Kidney (tissue), 22 donors: ENCODE measurements at places on chromosomes 3 and 15. TPM values are rescaled to one million over a fixed set of nuclear protein-coding genes. Genes with fewer than 3 reads are reported as not detected.
A peak's percentile ranks its signal among the peaks of the same experiment; 100 is the strongest.

The WDR49 gene
- polyA plus RNA-seq = 0.43 TPM

The HYAL3 gene
- polyA plus RNA-seq = 3.2 TPM

The RASL12 gene
- polyA plus RNA-seq = 6.7 TPM

The PLD1 gene
- 11.2 TPM for polyA plus RNA-seq

The DOCK3 gene
- 0.49 TPM for polyA plus RNA-seq

The GOLGA6D gene
- polyA plus RNA-seq = not detected

The MEIS2 gene
- 14.7 TPM for polyA plus RNA-seq

- DNase-seq = peak; percentile 81
Measured at GRCh38 chr15:99755692-99756409, 22.6 kb upstream of the LYSMD4 start.

DNA sequence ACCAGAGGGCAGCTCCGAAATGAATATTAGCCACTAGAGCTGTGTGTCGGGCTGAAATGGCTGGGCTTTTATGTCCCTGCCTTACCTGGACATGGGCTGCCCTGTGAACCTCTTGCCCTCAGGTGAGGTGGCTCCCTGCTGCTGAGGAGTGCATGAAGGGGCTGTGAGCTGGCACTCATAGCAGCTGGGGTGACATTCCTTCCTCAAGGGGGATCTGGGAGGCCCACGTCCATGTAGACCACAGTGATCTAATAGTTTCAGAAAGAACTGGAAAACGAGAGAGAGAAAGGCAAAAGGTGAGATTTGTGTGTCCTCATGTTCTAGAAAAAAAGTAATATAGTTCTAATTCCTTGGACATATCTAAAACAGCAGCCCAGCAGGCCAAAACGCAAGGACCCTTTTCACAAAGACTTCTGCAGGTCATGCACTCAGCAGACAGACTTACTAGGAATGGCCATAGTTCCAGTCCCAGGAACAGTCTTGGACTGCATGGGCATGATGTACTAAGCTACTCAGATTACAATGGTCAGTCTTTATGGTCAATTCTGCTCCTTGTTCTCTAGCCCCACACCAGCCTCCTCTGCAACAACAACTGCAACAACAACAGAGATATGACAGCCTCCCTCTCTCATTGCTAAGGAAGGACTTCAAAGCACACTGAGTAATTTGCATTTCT, 10.8 kb upstream of the SLC24A5 start:
- no peak for DNase-seq

DNA sequence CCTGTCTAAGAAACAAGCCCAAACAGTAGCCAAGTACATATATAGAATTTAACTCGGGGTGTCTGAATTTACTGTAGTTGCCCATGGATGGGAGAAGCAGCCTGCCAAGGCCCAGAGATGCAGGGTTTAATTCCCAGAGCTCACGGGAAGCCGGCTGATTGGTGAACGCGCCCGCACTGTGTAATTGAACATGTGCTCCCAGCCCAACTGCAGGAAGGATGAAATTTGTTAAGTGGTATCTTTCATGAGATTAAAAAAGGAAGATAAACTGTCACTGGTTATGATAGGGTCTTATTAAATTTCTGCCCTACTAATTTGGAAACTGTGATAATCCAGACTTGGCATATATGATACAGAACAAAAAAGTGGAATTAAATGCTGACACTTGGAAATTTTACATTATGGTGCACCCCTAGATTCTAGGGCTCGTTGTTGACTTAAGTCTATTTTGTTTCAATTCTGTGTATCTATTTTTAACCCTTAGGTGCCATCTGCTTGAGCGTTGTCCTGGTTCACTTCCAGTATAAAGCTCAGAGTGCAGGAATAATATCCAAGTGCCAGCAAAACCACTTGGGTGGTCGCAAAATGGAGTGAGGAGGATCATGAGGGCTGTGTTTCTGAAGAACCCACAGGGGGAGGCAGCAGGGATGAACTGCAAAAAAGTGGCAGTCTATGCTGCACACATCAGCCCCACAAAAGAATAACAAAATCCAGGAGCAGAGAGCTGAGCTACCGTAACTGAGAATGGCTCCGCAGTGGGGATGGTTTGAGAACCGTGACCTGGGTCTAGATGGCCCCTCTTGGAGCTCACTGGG, 13.8 kb upstream of the TMC3 start:
- DNase-seq = no peak

DNA sequence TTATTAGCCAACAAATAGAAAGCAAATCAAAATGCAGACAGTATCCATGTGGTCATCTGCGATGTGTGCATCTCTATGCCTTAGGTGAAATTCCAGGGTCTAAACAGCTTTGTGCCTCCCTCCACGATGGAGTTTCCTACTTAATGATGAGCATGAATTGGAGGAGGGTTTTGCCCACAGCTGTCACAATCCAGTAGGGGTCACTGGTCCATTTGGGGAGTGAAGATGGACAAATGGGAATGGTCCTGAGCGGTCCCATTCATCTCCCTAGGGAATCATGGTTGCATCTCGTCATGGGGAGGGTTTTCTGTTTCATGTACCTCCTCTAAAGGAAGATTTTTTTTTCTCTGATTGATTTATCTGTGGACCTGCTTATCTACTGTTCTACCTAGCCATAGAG, 358.0 kb downstream of the PTPRG start:
- no peak for DNase-seq

GRCh38 chr3:113153499-113154107, 57.8 kb upstream of the BOC start:
- no peak for DNase-seq

DNA sequence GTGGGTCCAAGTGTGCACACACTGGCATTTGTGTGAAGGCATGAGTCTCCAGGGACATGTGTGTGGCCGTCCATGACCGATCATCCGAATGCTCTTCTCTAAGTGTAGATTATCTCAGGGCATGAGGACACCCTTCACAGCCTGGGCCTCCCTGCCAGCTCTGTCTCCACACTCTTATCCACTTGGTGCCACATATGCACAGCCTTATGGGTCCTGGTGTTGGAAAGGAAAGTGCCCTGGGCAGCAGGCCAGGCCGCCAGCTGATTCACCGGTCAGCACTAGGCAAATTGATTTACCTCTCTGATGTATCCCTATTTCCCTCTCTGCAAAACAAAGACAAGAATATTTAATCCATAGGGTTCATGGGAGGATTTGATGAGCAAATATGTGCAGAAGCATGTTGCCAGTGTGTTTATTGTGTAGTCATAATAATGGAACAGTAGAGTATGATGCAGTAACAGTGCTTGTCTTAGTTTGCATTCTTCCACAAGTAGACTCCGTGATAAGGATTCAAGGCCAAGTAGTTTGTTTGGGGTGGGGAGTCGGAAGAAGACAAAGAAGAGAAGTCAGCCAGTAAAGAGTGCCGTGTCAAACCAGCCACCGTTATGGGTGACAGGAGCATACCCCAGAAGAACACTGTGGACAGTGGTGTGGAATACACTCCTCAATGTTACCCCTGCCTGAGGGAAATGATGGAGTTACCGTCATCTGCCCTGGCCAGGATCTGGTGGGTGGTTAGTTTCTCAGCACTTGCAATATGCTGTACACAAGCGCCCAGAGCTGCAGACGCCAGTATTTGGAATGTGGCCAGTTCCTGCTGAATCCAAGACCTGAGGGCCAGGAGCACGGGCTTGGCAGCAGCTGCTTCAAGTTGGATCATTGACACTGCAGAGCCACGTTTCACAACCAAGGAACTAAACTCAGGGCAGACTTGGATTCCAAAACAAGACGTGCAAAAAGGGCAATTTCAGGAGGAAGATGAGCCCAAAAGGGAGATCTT, 85.1 kb downstream of the MTHFS start:
- no peak for DNase-seq

- no peak for DNase-seq
Measured at GRCh38 chr3:4765212-4765611, 214.0 kb upstream of the BHLHE40 start.

DNA sequence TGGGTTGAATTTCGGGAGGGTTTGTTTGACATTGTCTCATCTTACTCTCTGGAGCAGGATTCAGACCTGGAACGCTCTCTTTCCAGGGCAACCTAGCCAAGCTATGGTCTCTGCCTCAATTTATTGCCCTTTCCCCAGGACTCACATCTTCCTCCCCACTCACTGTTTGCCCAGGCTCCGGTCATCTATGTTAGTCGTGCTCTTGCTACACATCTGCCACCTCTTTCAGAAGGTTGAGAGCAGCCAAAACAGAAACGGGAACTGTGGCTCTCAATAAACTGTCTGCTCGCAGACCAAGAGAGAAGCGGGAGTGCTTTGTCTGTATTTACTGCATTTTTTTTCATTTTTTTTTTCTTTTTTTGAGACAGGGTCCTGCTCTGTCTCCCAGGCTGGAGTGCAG, 81.6 kb downstream of the ST6GAL1 start:
- no peak for DNase-seq

DNA sequence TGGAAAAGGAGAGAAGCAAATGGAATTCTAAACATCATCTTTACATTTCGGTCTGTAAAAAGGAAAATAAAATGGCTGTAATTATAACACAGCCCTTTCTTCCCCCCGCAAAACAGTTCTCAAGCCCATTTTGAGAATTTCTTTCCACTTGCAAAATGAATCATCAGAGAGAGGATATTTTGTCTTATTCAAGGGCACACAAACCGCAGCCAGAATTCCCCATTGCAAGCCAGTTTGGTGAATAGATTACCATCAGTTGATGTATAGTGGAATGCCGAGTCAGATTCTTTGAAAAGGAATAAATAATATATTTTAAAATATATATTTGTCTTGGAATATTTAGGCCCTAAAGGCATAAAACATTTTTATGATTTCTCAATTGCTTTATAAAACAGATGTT, 420.4 kb upstream of the SEMA6D start:
- no peak for DNase-seq

- DNase-seq = no peak
Measured at GRCh38 chr15:72503147-72503546, 29.0 kb downstream of the ARIH1 start.

- DNase-seq = no peak
Measured at GRCh38 chr3:52085681-52086282, 29.4 kb upstream of the DUSP7 start.

DNA sequence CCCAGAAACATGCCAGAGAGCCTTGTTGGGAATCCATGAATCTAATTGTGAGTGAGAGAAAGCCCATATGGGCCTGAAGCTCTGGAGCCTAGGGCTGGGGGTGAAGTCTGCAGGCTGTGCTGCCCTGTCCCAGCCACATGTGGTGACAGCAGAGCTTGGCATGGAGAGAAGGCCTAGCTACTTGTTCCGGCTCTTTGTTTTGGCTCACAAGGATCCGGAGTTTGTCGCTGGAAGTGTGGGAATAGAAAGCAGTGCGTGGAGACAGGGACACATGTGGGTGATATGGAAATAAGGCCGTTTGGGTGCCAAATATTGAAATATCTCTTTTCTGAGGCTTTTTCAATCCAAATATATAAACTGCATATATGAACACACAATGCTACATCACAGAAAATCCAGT, 78.2 kb downstream of the CLSTN2 start:
- DNase-seq = no peak

GRCh38 chr3:141738891-141739363, 829 bp downstream of the RNF7 start:
- no peak for DNase-seq

DNA sequence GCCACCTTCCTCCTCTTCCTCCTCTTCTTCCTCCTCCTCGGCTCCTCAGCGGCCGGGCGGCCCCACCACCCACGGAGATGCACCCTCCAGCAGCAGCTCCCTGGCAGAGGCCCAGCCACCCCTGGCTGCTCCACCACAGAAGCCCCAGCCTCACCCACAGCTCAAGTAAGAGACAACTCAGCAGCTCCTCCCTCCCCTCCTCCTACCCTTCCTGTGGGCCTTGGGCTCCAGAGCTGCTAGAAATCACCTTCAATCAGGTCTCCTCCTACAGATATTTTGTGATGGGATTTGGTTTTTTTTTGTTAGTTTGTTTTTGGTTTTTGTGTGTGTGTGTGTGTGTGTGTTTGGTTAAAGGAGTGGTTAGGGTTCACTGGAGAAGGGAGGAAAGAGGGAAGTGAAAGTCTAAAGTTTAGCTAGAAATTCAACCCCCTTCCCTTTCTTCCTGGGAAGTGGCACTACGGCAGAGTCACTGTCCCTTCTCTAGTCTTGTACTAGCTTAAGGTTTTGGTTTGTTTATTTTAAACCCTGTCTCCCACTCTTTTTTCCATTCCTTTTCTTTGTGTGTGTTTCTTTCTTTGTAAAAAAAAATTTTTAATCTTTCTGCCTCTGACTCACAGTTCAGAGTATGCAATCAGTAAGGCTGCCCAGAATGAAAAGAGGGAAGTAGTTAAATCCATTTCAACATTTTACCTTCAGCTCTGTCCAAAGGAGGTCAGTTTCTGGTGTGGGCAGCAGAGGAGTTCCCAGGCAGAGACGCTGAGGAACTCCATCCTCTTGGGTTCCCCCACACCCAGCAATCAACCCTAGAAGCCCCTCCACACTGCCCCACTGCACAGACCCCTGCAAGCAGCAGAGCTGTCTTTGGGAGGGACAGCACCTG, 29.0 kb upstream of the TIMP4 start:
- peak; percentile 60 for DNase-seq

- DNase-seq = no peak
Measured at GRCh38 chr15:66364944-66365528, 8.6 kb upstream of the TIPIN start.

DNA sequence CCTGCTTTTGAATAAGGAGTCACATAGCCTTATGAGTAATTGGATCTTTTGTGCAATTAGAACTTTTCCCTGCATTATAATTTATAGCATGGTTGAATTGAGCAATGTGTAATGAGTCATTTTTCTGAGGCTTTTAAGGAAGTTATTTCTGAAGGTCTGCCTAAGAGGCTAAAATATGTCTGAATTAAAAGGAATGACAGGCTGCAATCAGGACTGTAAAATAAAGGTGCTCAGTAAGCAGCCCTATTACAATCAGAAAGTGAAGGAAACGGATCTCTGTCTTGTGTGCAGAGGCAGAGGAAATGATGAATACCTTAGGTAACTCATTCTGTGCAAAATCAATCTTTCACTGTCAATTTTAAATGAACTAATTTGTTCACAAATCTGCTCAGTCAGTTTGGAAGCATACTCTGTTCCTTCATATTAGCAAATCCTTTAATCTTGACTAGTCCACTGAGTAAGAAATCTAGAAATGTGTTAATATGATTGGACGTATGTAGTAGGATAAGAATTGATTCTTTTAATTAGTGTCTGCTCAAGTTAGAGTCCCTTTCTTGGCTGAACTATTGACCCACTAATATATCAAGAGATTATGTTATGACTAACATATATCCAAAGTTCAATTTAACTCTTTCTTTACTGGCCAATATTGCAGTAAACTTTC, 290.1 kb downstream of the ZIC1 start:
- DNase-seq = no peak

DNA sequence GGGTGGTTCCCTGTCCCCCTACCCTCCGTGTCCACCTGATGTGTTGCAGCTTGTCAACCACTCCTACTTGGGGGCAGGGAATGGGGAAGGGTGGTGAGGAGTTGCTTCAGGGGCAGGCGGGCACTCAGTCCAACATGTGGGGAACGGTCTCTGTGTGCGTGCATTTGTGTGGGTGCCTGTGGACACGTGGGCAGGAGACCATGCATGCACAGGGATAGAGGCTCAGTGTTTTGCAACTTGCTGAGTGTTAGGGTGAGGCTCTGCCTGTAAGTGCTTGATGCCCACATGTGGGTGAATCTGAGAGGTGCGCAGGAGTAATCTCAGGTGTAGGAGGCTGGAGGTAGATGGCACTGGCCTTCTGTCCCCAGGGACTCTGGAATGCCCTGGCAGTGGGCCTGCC, 24.4 kb upstream of the TMEM115 start:
- DNase-seq = no peak

- no peak for DNase-seq
Measured at GRCh38 chr3:41200669-41201021, 1.3 kb downstream of the CTNNB1 start.
